T-helper 22 cell (primary cell): ENCODE measurements at places on chromosomes 3 and 15.

DNA sequence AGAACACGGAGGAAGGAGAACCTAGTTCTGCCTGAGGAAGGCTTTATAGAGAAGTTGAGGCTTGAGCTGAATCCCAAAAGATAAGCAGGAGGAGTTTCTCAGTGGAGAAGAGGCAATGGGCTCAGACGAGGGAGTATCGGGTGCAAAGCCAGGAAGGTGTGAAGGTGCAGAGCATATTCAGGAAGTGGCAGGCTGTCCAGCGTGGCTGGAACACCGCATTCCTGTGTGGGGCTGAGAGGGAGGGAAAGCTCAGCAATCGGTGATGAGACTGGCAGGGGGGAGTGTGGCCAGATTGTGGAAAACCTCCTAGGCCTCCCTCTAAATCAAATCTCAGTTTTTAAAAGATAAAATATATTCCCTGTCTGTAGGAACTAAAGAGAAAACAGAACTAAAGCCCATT is 63.0 kb downstream of the ARHGAP31 start:
- no peak for DNase-seq

GRCh38 chr3:71509066-71509465 is 74.5 kb downstream of the FOXP1 start:
- DNase-seq = no peak

DNA sequence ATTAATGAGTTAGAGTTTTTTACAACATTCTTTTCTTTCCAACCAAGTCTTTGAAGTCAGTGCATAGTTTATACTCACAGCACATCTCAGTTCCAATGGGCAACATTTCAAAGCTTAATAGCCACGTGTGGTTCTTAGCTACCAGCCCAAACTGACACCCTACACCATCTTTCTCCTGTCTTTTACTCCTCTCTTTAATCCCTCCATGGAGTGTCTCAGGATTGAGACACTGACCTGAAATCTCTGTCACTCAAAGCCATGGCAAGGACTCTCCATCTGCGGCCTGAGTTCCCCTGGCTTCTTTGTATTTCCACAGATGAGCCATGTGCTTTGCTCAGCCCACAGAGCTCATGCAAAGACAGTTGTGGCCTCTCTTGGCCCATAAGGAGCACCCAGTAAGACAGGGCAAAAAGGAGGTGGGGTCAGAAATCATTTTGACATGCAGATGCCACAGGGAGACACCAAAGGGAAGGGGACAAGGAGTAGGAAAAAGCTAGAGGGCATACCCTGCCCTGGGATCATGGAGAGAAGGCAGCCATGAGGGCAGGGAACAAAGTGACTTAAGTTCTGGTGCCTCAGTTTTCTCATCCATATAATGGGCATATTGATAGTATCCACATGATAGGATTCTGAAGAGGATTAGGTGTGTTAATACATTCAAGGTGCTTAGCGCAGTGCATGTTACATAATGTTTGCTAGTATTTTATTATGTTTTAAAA is 493.6 kb upstream of the PROK2 start:
- no peak for DNase-seq

- no peak for DNase-seq
Measured at GRCh38 chr15:58545307-58546065, 113.7 kb downstream of the LIPC start.

GRCh38 chr3:197527569-197527968 is 28.2 kb downstream of the BDH1 start:
- no peak for DNase-seq

GRCh38 chr15:71430782-71431181 is 315.5 kb downstream of the THSD4 start:
- no peak for DNase-seq

GRCh38 chr15:49423021-49423420 is at the start of gene FGF7:
Gene FGF7, plus strand, starts transcription at chr15:49423242. Its CDS starts 1,056 bp downstream, at chr15:49424298.
- DNase-seq = no peak

DNA sequence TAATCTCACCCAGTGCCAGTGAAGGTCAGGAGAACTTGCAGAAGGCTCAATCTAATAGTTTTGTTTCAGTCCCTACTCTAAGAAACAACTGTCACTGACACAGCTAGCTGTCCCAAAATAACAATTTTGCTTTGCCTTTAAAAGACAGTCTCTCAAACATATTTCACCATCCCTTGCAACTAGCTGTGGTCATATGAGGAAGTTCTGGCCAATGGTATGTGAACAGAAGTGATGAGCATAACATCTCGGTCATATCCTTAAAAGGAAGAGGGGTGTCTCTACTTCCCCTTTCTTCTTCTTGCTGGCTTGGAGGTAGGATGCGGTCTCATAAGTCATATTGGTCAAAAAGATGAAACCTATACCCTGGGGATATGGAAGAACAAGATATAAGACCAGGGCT is 198.1 kb downstream of the NEK10 start:
- DNase-seq = no peak

- no peak for DNase-seq
Measured at GRCh38 chr3:127800508-127800907, 21.8 kb downstream of the MGLL start.

- DNase-seq = no peak
Measured at GRCh38 chr15:78335985-78336384, 4.2 kb upstream of the CRABP1 start.

DNA sequence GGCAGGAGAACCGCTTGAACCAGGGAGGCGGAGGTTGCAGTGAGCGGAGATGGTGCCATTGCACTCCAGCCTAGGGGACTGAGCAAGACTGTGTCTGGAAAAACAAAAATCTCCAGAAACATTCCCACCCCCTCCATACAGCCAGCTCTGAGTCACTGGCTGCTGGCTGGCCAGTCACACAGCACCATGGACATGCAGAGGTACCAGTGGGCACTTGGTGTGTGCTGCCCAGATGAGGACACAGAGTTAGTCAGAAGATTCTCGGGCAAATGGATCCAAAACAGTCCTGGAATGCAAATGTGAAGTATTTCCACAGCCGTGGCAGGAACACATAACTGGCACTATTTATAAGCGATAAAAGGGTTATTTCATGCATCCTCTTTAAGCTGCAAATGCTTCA is 44.6 kb downstream of the BDH1 start:
- DNase-seq = no peak

DNA sequence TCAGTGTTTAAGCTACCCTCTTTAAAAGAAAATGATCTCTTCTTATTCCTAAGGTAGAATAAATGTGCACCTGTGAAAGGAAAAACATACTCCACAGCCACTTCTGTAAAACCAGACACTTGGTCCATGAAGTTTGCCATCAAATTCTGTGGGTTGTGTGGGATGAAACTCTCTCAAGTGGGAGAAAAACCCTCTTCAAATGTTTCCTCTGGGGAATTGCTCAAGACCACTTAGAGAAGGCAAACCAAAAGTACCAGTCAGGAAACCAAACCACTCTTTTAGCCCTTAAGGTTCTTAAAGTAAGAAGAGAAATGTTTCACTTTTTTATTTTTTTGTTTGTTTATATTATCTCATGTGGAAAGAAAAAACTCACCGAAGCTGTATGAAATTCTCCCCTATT is 1.2 kb downstream of the COL8A1 start:
- DNase-seq = no peak

DNA sequence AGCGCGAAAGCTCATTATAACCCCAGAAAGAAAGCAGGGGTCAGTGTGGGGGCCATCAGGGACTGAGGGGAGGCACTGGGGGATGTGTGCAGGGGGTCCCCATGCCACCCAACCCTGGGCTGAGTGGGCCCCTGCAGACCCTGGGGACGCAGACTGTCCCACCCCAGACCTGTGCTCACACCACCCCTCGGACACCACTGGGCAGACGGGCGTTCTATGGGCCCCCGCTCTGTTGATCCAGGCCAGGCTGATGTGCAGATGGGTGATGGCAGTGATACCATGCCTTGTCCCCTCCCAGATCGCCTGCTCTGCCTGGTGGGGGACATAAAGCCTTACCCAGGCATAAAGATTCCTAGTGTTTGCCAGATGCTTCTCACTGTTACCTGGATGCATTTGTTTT is 259.7 kb upstream of the TLE3 start:
- DNase-seq = no peak
